ENCODE measurements at places on chromosomes 3 and 15. TPM values are rescaled to one million over a fixed set of nuclear protein-coding genes. Genes with fewer than 3 reads are reported as not detected.

GRCh38 chr3:171838218-171838720, 4.9 kb upstream of the TMEM212 start:
- peak; percentile 88 for DNase-seq

- DNase-seq = no peak
Measured at GRCh38 chr15:92889390-92890107, 10.6 kb upstream of the CHD2 start.

- DNase-seq = peak; percentile 60
Measured at GRCh38 chr3:160106905-160107861, 118.0 kb upstream of the C3orf80 start.

- DNase-seq = no peak
Measured at GRCh38 chr3:49713336-49714105, 6.0 kb downstream of the AMIGO3 start.

- DNase-seq = peak; percentile 21
Measured at GRCh38 chr15:90262426-90262825, 3.0 kb upstream of the NGRN start.

DNA sequence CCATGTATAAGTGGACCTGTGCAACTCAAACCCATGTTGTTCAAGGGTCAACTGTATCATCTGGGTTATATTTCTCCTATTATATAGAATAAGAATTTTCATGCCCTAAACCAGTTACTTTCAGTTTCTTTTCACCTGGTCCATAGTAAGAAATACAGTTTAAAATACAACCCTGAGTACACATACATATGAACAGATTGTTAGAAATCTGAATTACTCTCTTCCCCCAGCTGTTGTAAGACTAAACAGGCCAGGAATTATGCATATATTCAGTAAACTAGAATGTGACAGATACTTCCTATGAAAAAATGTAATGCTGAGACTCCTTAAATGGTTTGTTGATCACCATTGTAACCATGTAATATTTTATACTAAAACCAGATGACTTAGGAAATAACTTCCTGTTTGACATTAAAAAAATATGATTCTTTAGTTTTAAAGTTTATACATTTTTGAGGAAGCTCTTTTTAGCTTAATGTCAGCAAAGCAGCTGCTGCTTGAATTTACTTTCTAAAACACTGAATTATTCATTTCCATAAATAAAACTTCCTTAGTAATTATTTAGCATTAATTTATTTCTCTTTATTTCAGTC, 52.5 kb upstream of the ZCWPW2 start:
- DNase-seq = no peak

DNA sequence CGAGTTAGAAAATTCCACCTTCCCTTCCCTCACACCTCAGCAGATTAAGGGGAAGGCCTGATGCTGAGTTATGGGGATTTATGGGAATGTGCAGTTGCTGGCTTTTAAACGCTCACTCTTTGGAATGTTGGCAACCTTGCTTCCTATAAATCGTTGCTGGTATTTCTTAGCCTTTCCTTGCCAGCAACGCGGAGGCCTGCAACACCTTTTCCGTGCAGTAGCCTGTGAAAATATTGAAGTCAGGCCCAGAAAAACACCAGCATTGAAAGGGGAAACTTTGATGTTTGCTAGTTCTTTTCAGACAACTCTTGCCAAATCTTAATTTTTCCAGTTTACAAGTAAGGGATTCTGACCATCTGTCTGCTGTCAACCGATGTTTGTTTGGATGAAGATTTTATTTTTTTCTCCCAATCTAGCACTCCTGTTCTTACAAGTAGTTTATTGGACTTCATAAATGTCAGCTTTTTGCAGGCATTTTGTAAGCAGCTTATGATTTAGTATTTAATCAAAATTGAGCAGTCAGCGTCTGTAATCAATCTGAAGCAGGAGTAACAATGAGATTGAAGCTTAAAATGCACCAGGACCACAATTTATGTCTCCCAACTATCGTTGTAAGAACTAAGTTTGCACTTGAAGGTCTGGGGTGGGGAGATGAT, 251.0 kb downstream of the RPLP1 start:
- DNase-seq = peak; percentile 25

The MRPL47 gene
- 107 TPM for total RNA-seq

- no peak for DNase-seq
Measured at GRCh38 chr3:85912980-85913379, 954.2 kb downstream of the CADM2 start.

GRCh38 chr3:187183210-187183862, 13.9 kb upstream of the RTP1 start:
- DNase-seq = no peak

Measured in RPMI7951 (cell line).